ENCODE measurements at places on chromosomes 12 and 14.

GRCh38 chr12:7806863-7807487 lies 17.8 kb downstream of the NANOG start:
- DNase-seq = peak; percentile 76

- no peak for DNase-seq
Observed at GRCh38 chr14:43169722-43170121, 1337.4 kb downstream of the FSCB start.

DNA sequence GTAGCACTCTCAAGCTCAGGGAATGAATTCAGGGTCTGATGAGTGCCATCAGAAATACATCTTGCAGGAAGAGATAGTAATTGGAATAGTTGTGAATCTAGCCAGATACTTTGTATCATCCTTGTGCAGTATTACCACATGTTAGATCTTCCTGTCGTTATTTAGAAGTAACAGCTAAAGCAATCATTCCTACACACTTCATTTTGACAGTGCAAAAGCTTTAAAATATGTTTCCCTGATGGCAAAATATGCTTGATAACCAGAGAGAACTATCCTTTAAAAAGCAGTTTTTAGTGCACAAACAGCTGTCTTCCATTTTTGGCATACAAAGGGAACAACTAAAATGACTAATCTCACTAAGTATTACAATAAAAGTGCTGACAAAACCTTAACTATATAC lies 149.5 kb upstream of the SLC38A2 start:
- no peak for DNase-seq

DNA sequence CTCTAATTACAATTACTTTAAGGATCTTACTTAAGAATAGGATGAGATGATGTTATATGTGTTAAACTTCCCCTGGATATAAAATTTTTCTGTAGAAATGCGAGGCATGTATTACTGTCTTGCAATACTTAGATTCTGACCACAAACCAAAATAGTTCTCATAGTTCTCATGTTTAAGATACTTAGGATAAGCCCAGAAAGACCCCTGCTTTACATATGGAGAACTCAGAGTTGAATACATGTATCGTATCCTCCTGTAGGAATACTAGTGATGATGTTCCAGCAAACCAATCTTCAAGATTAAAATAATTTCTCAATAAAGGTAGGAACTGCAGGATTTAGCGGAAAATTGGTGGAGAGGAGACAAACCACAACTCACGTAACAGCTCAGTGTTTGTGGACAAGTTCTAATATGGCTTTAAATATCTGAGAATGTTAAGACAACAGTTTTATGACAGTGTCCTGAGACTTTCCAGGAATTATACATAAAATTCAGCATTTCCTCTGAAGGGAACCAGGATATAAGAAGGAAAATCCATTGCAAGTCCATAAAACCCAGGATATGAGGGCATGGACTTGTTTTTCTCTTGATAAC lies 114.7 kb upstream of the CRY1 start:
- DNase-seq = no peak

DNA sequence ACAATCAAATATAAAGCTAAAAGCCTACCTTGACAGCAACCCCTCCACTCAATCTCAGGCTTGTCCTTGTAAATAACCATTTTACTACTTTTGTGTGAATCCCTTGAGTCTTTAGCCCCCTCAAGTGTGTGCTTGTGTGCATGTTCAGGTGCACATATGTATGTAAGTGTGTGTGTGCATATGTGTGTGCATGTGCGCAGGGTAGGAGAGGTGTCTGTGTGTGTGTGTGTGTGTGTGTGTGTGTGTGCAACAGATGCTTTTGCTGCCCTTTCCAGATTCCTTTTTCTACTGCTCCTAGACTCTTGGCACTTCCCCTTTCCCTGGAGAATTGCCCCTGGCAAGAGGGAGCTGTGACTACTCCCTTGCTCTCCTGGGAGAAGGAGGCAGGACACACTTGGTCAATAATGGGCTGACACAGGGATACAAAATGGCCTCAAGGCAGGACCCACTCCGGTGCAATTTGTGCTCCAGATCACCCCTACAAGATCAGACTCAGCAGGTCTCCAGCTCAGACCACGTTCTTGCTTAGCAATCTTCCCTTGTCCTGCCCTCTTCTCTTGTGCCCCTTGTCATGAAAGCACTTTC lies 73.4 kb downstream of the IFNG start:
- no peak for DNase-seq

DNA sequence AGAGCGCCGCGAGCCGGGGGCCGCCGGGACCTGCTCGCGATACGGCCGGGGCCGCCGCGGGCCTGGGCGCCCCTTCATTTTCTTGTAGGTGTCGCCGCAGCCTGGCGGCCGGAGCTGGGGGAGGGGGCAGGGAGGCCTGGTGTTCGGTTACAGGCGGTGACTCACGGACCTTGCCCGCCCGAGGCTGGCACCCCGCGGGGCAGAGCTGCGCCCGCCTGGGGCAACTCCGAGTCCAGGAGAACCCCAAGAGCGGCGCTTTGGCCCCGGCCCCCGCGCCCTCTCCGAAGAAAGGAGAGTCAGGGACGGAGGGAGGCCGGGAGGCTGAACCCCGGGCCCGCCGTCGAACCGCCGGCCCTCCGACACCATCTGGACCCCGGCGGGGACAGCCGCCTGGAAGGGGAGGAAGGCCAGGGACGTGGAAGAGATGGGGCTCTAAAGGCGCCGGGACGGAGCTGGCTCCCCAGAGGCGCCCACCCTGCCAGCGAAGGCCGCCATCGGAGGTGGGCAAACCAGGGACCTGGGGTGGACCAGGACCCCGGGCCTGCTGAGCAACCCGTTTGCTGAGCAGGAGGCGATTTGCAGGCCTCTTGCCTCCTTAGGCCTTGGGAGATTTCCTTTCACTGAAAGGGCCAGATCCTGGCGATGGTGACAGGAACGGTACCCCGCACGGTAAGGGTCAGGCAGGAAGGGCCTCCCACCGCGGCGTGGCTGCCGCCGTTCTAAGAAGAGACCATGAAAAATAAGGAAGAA lies 843 bp upstream of the NUAK1 start:
- DNase-seq = no peak

DNA sequence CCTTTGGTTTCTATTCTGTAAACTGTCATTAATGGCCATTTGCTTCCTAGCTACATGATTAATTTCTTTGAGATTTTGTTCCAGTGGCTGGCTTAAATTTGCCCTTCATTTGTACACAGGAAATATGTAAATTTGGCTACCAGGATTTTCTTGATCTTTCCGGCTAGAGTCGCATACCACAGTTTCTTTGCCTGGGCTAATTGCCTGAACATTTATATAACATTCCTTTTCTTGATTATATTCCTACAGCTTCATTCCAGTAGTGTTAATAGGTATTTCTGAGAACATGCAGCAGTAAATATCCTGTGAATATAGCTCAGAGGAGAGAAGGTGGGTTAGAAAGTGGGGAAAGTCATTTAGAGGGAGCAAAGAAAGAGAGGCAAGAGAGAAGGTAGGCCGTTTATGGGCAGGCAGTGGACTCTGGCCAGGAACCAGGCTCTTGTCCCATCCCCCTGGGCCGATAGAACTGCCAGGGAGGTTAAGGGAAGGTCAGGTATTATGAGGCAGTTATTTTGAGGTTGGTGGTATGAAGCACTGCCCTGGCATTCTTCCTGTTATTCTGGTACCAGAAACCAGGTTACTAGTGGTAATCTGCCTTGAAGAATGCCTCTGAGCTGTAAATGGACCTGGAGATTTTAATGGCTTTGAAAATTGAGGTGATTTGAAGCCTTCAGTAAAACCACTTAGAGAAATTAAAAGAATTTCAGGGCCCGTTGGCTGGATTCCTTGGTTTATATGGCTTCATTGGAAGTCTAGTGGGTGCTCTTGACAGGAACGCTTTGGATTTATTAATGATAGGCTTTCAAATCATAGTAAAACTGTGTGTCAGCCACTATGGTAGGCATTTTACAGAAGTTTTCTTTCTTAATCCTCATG lies 4.4 kb downstream of the RNF10 start:
- DNase-seq = peak; percentile 44

DNA sequence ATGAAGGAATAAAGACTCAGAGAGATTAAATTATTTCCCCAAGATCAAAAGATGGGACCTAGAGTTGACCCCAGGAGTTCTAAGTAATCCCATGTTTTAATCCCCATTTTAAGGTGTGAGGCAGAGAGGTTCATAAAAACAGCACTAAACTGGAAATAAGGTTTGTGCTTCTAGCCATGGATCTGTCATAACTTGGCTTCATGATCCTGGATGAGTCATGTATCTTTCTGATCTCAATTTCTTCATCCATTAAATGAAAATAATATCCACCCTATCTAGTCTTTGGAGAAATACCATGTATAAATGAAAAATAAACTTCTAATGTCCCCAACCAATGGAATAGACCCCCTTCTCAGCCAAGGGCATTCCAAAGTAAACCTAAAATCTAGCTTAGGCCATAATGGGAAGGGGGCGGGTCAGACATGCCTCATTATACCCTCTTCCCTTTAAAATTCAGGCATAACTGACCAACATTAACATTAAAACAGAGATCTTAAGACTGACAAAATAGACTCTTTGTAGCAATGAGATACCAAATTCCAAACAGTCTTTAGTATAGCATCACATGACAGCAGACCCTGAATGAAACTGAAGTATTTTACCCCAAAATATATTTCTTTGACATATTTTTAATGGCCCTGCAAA lies 47.8 kb downstream of the SLC41A2 start:
- no peak for DNase-seq

GRCh38 chr12:75795125-75795524 lies 236.5 kb downstream of the PHLDA1 start:
- DNase-seq = no peak

DNA sequence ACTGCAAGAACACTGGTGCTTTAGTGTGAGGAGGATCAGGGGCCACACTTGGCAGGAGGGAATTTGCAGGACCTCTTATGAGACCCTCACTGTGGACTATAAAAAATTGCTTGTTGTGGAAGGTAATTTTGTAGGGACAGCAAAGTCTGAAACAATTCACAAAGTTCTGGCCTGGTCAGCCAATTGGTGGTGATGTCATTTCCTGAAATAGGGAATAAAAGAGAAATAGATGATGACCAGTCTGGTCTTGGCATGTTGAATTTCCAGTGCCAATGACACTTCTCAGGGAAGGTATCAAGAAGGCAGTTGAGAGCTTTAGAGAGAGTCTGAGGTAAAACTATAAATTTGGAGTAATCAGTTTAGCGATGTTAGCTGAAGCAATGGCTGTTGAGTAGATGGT lies 129.3 kb upstream of the LMNTD1 start:
- no peak for DNase-seq

DNA sequence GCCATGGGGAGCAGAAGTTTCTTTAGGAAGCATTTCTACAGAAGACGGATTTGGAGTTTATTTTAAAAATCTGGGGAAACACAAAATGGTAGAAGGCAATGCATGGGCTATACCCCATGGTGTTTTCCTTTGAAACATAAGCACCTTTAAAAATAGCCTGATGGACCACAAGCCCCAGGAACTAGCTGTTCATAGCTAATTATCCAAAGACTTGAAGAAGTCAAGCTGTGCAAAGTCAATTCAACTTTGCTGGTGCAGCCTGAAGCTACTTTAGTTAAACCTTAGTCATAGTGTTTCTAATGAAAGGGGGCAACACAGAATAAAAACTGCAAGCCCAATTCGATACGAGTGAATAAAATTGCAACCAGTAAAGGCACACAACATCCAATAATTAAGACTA lies 732.5 kb downstream of the GALC start:
- DNase-seq = no peak

DNA sequence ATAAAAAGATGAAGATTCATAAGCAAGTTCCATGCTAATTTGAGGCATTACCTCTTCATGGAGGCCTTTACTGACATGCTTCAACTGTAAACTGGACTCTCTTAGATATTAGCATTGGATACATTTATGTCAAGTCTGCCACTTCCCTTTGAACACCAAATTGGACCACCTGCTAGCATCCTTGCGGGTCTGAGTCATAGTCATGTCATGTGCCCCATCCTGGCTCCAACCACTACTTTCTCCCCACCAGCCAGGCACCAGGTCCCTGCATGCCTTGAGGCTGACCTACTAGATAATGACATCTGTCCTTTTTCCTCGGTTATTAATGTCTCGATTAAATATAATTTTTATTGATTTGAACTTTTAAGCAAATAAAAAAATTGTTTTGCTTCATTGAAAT lies 32.9 kb upstream of the EEA1 start:
- no peak for DNase-seq

DNA sequence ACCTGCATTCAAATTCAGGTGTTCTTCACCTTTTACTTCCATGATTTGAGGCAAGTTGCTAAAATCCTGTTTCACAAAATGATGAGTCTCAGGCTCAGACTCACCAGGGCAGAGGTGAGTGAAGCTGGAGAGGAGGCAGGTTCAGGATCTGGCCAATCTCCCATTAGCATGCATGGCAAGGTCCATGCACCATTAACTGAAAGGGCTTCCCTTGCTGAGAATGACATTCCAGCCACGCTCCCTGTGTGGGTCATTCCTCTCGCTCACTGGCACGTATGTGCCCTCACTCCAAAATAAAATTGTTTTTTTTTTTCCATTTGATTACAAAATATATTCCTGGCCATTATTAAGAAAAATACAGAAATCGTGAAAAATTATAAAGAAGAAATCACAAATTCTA lies 257.6 kb downstream of the C12orf75 start:
- DNase-seq = no peak

GRCh38 chr12:131927110-131928079 lies 1.7 kb upstream of the PUS1 start:
- no peak for DNase-seq

DNA sequence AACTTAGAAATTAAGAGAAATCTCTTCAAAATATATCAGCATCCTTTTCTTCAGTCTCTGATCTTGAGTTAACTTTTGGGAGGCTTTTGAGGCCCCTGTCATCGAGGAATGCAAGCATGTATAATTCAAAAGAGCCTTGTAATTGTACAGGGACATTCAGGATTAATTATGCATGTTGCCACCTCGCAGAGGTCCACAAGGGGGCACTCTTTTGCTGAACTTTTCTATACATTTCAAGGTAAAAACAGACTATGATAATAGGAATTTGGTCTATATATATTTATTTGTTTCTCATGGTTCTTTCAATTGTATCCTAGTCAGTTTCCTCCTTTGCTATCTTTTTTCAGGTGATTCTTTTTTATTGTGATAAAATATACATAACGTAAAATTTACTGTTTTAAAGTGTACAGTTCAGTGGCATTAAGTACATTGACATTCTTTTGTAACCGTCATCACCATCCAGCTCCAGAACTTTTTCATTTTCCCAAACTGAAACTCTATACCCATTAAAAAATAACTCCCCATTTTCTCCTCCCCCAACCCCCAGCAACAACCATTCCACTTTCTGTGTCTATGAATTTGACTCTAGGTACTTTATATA lies 47.0 kb upstream of the SLC2A13 start:
- peak; percentile 61 for DNase-seq

GRCh38 chr14:54348001-54348611 lies 48.7 kb upstream of the CDKN3 start:
- peak; percentile 16 for DNase-seq

- DNase-seq = no peak
Observed at GRCh38 chr14:59339524-59340330, 125.5 kb downstream of the GPR135 start.

DNA sequence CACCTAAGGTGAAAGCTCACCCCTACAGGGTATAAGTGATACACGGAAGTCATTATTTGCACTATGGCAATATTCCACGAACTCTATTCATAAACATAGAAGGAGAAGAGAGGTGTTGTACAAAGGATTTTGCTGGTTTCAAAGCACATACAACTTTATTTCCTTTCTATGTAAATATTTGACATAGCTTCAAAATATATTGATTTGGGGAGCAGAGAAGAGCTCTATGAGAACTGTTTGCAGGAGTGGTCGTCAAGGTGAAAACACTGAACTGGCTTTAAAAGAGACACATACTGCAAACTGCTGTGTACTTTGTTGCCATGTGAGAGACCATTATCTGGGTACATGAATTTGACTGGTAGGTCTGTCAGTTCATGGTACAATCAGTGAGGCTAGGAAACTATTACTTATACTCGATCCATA lies 16.7 kb downstream of the CNIH1 start:
- DNase-seq = no peak

GRCh38 chr12:98998697-98999299 lies 353.7 kb downstream of the APAF1 start:
- DNase-seq = no peak

All from HL-60 (cell line).